ENCODE measurements at places on chromosomes 2 and 18. TPM values are rescaled to one million over a fixed set of nuclear protein-coding genes. Genes with fewer than 3 reads are reported as not detected.

Gene GALNT5
- total RNA-seq = 1.1 TPM

Gene FASTKD1
- 6.9 TPM for total RNA-seq

Gene SGPP2
- 16.9 TPM for total RNA-seq

Gene TM4SF20
- total RNA-seq = 0.36 TPM

Gene SAP130
- 10.5 TPM for total RNA-seq

Gene PRSS56
- total RNA-seq = not detected

Gene PLGLB2
- total RNA-seq = not detected

Gene RMC1
- 11.6 TPM for total RNA-seq

Gene ANKRD36C
- total RNA-seq = 9.8 TPM

Gene UGT1A8
- 43.6 TPM for total RNA-seq

Gene CUL3
- total RNA-seq = 30.3 TPM

Gene TBR1
- not detected for total RNA-seq

Gene REEP1
- total RNA-seq = 0.13 TPM

Gene TRAPPC8
- 27.7 TPM for total RNA-seq

Gene CD226
- not detected for total RNA-seq

Gene CHRND
- total RNA-seq = not detected

Gene TNFRSF11A
- 7.4 TPM for total RNA-seq

Gene CROCC2
- total RNA-seq = not detected

Gene BMP10
- total RNA-seq = not detected

Gene COX7A2L
- total RNA-seq = 89.7 TPM

Gene LIPG
- 96.0 TPM for total RNA-seq

Gene CYBRD1
- 0.64 TPM for total RNA-seq

Gene ST8SIA5
- not detected for total RNA-seq

Gene CD207
- not detected for total RNA-seq

Gene BBS5
- 0.28 TPM for total RNA-seq

Gene GPR39
- total RNA-seq = 18.0 TPM

Gene ICOS
- not detected for total RNA-seq

Gene KCNE4
- total RNA-seq = not detected

Gene ATIC
- total RNA-seq = 15.4 TPM

Gene VWC2L
- total RNA-seq = not detected

Gene EVX2
- total RNA-seq = not detected

Gene GNLY
- not detected for total RNA-seq

Gene FAHD2B
- 3.3 TPM for total RNA-seq

Gene ANTXR1
- total RNA-seq = not detected

Gene CCDC178
- total RNA-seq = not detected
